ENCODE measurements at places on chromosomes 11 and 22.

- no peak for DNase-seq
Measured at GRCh38 chr11:124313131-124313530, 618 bp downstream of the OR8D1 start.

GRCh38 chr22:45650721-45651120 is 20.9 kb upstream of the ATXN10 start:
- DNase-seq: no peak

- no peak for DNase-seq
Measured at GRCh38 chr11:36620246-36620645, 22.2 kb upstream of the RAG2 start.

DNA sequence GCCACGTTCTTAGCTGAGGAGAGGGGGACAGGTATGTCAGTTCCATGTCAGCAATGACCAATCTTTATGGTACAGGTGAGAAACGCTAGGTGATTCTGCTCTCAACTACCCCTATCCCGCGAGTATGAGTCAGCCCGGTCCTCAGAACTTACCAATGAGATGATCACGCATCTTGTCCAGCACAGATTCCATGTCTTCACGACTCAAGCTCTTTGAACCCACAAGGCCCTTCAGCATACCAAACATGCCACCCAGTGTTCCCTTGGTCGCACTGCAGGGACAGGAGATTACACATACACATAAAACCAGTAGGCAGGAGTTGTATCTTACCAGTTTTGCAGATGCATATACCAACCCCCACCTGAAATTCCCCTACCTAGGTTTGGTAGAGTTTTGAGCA is 2.9 kb downstream of the SRPRA start:
- DNase-seq: no peak

DNA sequence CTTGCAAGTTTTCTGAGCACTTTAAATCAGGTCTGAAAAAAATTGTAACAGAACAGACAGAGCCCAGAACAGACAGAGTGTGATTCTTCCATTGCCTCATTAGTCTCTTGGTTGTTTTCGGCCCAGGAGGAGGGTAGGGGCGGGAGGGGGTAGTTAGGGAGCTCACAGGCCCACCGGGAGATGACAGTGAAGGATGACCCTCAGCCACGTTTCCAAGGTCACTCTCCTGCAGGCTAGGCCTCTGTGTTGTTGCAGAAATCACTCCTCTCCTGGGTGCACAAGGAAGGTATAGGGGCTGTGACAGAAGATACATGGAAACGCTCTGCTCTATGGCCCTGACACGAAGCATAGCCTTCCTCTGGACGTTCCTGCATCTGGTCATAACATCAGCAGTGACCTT is 69.3 kb downstream of the ABTB2 start:
- DNase-seq: no peak

DNA sequence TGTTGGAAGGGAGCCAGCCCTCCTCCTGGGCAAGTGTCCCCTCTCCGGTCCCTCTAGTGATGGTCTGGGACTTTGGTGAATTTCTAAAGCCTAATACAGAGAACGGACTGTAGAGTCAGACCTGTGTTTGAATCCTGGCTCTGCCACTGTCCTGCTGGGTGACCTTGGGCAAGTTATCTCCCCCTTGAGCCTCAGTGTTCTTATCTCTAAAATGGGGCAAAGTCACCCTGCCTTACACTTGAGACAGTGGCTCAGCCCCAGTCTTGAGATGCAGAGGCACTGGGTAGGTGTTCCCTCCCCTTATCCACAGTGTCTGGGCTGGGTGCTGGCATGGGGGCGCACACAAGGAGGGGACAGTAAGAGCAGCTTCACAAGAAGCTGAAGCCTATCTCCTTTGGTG is 20.9 kb downstream of the DGAT2 start:
- DNase-seq: no peak

GRCh38 chr11:92879086-92879485 is 90.4 kb upstream of the MTNR1B start:
- no peak for DNase-seq
